ENCODE measurements at places on chromosomes 4 and X. TPM values are rescaled to one million over a fixed set of nuclear protein-coding genes. Genes with fewer than 3 reads are reported as not detected.

GRCh38 chrX:130171446-130172126 lies at the start of gene RAB33A:
RAB33A (plus strand) TSS chrX:130171962; CDS start chrX:130172063, 101 bp downstream.
- no peak for DNase-seq

GRCh38 chrX:56790778-56791177 lies 61.7 kb downstream of the NBDY start:
- no peak for DNase-seq

GRCh38 chrX:116628464-116628863 lies 165.7 kb upstream of the CT83 start:
- no peak for DNase-seq

SCML1 gene
- 6.7 TPM for total RNA-seq

GAGE13 gene
- not detected for total RNA-seq

DNA sequence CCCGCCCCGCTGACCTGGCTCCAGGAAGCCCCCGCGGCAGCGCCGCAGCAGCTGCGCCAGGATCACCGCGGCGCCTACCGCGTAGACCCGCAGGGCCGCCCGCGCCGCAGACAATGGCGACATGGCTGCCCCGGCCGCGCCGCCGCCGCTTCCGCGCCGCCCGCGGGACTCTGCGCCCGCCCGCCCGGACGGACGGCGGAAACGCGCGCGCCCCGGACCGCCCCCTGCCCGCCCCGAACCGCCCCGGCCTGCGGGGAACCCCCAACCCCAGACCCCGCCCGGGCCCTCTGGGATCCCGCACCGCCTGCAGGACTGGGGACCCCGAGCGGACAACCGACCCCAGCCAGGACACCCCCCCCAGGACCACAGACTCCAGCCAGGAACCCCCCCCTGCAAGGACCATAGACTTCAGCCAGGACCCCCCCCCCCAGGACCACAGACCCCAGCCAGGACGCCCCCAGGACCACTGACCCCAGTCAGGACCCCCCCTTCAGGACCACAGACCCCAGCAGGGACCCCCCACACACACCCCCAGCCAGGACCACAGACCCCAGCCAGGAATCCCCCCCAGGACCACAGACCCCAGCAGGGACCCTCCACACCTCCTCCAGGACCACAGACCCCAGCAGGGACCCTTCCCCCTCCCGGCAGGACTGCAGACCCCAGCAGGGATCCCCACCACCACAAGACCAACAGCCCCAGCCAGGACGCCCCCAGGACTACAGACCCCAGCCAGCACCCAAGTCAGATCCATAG lies at the start of the genes DHRSX and ZBED1:
Gene DHRSX, minus strand, starts transcription at position 174 of the 756 bp plus-strand sequence. Its CDS starts 51 bp downstream, at position 123.
Gene ZBED1, minus strand, starts transcription at position 174 of the 756 bp plus-strand sequence. CDS start 10,257 bp downstream, outside the sequence.
- DNase-seq: no peak

- no peak for DNase-seq
Measured at GRCh38 chrX:149312988-149313387, 192.1 kb downstream of the IDS start.

DNA sequence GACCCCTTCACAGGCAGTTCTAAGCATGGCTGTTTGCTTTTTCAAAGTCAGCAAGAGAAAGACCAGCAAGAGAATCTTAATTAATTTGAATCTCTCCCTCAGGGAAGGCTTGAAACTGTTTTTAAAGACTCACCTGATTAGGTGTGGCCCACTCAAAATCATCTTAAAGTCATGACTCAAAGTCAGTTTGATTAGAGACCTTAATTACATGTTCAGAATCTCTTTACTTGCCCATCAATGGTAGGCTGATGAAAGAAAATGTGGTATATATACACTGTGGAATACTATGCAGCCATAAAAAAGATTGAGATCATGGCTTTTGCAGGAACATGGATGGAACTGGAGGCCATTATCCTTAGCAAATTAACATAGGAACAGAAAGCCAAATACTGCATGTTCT lies 247.5 kb upstream of the PRKX start:
- DNase-seq: no peak

CAPN6 gene
- total RNA-seq: 0.05 TPM

USP17L13 gene
- total RNA-seq: not detected

GRCh38 chrX:31331928-31332327 lies 260.1 kb upstream of the FTHL17 start:
- no peak for DNase-seq

HS3ST1 gene
- 1.4 TPM for total RNA-seq

DNA sequence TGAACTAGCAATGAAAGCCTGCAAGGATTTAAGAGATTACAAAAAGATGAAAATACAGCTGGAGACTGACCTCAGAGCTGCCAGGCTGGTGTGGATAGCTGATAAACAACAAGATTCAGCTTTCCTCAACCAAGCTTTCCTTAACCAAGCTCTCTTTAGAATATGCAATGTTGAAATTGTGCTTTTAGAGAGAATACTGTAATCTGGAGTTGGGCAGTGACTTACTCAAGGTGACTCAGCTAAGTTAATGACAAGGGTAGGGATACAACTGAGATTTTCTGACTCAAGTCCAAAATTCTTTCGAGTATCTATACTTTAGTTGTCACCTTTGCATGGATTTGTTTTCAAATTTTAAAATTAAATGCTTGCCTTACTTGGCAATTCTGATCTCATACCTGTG lies 98.0 kb downstream of the AMMECR1 start:
- DNase-seq: no peak

CTBP1 gene
- 121 TPM for total RNA-seq

DNA sequence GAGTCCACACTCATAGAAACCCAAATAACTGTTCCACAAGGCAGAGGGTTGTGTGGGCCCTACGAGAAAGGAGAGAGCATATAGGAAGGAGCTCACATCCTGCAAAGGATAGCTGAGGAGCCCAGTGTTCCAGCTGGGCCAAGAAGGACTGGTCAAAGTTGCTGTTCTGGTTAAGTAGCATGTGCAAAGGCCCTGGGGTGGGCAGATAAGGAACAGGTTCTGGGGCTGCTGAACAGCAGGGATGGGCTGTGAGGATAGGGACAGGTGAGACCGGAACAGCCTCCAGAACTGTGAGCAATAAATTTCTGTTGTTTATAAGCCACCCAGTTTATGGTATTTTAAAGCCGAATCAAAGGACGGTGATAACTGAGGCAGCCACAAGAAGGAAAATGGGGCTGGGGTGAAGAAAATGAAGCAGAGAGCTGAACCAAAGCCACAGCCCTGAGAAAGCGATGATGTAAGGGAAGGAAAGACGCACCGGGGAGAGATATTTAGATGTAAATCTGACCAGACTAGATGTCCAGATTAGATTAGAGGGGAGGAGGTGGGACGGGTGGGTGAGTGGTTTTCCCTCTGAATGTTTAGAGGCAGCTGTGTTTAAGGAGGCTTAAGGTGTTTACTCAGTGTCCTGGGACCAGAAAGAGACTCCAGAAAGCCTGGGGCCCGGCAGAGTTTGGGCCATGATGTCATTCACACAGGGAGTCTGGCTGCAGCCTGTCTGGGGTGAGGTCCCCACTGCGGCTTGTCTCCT lies 180.8 kb upstream of the BCOR start:
- DNase-seq: no peak

- no peak for DNase-seq
Measured at GRCh38 chrX:121921258-121921657, 873.8 kb downstream of the GLUD2 start.

GRCh38 chr4:72348701-72349100 lies 220.3 kb downstream of the ADAMTS3 start:
- DNase-seq: no peak

GRCh38 chr4:41427931-41428600 lies 109.9 kb upstream of the LIMCH1 start:
- DNase-seq: no peak

- DNase-seq: no peak
Measured at GRCh38 chr4:127484117-127484516, 148.6 kb upstream of the INTU start.

JCHAIN gene
- 6.5 TPM for total RNA-seq

DNA sequence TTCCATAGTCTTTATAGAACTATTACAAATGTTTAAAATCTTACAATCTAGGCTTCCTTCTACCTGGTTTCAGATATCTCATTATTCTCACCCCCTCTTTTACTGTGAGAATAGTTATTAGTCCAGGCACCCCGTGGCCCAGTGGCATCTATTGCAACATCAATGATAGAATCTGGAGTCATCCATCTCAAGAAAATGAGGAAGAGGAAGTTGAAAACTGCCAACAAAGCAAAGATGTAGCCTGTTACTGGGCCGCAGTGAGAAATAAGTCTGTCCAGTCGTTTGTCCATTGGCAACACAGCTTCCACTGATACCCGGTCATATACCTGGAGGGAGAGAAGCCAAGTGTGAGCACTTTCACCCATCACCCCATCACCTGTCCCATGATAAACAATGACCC lies 6.0 kb upstream of the ASB11 start:
- peak; percentile 61 for DNase-seq

DNA sequence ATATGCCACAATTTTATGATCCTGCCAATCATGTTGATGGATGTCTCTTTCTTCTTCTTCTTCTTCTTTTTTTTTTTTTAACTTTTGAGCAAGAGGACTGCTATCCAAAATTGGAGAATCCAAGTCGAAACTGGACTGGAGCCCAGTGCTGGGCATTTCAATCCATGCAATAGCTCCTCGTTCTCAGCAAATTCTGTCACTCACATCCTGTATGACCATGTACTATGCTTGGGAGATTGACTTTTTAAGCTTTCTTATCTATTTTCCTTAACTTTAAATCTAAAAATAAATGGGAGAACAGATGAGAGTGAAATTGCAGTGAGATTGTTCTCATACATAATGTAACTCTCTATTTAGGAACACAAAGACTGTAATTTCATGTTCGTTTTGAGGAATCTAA lies 123.0 kb upstream of the PUDP start:
- no peak for DNase-seq

- peak; percentile 65 for DNase-seq
Measured at GRCh38 chr4:8502836-8503585, 62.4 kb downstream of the TRMT44 start.

- DNase-seq: no peak
Measured at GRCh38 chr4:25236971-25237370, 3.1 kb downstream of the PI4K2B start.

RRH gene
- total RNA-seq: not detected

- no peak for DNase-seq
Measured at GRCh38 chr4:34893382-34893781, 1350.9 kb downstream of the ARAP2 start.

CNKSR2 gene
- 0.95 TPM for total RNA-seq

GPR143 gene
- total RNA-seq: not detected

DNA sequence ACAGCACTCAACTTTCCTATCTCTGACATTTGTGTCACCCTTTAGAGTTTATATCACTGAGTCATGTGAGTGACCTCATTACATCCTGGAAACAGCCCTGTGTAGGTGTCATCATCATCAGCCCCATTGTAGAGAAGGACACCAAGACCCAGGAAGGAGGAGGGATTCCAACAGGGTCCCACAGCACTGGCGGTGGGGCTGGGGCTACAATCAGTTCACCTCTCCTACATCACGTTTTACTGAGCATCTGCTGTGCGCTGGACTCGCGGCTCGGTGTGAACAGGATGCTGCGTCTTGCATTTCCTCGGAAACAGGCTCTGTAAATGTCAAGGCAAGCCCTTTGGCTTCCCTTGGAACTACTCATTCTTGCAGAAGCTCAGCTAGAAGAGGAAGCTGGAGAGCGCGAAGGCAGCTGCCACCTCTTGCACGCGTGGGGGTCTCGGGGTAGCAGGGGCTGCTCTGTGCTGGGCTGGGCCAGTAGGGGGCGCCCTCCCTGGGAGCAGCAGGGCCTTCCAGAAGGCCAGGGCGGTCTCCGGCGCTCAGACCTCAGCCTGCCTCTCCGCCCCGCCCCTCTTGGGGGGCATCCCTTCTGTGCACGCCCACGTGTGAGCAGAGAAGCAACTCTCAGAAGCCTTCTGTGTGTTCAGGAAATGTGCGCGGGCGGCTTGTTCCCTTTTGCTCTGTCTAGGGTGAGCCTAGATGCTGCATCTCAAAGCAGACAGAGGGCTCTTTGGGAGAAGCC lies 29.0 kb downstream of the REELD1 start:
- DNase-seq: no peak

- DNase-seq: no peak
Measured at GRCh38 chr4:127145006-127145540, 487.7 kb upstream of the INTU start.

DNA sequence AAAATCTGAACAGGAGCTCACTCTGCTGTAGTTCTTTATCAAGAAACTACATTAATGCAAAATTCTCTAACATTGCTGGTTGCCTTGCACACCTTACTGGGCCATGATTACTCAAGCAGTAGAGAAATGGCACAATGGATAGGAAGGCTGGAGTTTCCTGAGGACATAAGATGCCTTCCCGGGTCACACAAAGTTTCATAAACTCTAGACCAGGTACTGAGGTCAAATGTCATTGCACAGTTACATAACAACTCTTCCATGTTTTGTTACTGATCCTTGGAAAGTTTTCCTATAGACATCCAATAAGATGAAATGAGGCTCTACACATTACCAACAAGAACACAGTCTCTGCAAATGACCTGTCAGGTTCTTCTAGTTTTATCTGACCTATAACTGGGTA lies 9.9 kb downstream of the TEC start:
- DNase-seq: no peak

PDLIM5 gene
- 1,145 TPM for total RNA-seq

DNA sequence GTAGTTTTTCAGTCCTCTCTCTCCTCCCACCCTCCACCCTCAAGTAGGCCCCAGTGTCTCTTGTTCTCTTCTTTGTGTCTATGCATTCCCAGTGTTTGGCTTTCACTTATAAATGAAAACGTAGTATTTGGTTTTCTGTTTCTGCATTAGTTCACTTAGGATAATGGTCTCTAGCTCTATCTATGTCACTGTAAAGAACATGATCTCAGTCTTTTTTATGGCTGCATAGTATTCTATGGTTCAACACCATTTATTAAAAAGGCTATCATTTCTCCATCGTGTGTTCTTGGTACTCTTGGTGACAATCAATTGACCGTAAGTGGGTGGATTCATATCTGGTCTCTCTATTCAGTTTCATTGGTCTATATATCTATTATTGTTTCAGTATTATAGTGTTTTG lies 18.7 kb upstream of the IL2 start:
- DNase-seq: no peak

- DNase-seq: no peak
Measured at GRCh38 chr4:25978327-25978726, 64.3 kb downstream of the SMIM20 start.

GRCh38 chrX:23699636-23700194 lies 32.4 kb downstream of the PRDX4 start:
- DNase-seq: no peak

DNA sequence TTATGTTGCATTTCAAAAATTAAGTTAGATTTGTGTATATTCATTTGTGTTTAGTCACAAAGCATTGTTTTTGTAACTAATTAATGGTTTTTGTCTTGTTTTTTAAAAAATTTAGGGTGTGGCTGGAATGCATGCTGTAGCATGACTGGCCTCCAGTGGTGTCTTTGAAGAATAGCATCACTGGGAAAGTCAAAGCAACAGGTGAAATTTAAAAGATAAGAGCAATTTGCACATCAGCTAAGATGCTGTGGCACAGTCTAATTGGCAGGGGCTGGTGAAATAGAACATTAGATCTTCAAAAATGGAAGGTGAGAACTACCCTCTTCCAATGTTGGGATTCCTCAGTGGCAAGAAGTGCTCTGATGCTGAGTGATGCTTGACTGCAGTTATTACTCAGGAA lies 45.3 kb downstream of the ANK2 start:
- no peak for DNase-seq

ARL9 gene
- total RNA-seq: not detected

GRCh38 chr4:113169368-113169767 lies 119.9 kb downstream of the ANK2 start:
- no peak for DNase-seq

GRCh38 chrX:17580539-17581152 lies 156.6 kb upstream of the SCML1 start:
- DNase-seq: no peak

GRCh38 chrX:274904-275475 lies 6.2 kb upstream of the PLCXD1 start:
- no peak for DNase-seq

FGFBP1 gene
- total RNA-seq: not detected

All from Right ventricle myocardium inferior (tissue), 1 donor.